Activated CD8-positive, alpha-beta T cell treated with anti-CD3 and anti-CD28 coated beads, Interleukin-2, amount 10 ng/mL, durations not matched to agents 7 days and 5 days (primary cell): ENCODE measurements at places on chromosomes 7 and 10.

DNA sequence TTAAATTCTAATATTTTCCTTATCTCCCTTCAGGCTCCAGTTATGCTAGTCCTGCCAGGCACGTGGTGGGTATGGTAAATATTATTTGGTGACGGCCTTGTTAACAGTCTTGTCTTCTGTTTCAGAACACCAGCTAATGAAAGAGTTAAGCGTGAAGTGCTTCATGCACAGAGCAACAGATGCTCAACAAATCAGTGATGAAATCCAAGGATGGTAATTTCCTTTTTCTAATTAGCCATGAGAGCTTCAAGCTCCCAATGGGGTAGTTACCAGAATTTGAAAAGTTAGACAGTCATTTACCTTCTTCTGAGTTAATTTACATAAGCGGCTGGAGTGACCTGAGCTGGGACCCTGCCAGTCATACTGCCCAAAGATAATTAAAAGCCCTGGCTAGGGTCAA, 1.9 kb upstream of the OTUD1 start:
- DNase-seq, result no peak

GRCh38 chr10:99461230-99461629, 30.8 kb upstream of the GOT1 start:
- no peak for DNase-seq

GRCh38 chr10:75111365-75111906, at the start of gene SAMD8:
SAMD8 (plus strand) TSS chr10:75111656; CDS start chr10:75150529, 38,873 bp downstream.
- peak; percentile 98 for DNase-seq

DNA sequence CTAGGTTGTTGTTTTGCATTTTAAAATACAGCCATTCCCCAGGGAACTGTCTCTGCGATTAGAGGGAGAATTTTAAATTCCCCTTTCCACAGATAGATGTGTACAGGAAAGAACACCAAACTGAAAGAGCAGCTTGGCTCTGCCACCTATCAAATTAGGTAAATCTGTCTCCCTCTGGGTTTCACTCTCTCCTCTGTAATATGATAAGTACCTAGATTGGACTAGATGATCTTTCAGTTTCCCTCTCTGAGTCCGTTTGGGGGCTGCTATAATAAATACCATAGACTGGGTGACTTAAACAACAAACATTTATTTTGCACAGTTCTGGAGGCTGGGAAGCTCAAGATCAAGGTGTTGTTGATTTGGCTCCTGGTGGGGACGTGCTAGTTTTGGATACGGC, 186.0 kb downstream of the KIF20B start:
- DNase-seq, result no peak

DNA sequence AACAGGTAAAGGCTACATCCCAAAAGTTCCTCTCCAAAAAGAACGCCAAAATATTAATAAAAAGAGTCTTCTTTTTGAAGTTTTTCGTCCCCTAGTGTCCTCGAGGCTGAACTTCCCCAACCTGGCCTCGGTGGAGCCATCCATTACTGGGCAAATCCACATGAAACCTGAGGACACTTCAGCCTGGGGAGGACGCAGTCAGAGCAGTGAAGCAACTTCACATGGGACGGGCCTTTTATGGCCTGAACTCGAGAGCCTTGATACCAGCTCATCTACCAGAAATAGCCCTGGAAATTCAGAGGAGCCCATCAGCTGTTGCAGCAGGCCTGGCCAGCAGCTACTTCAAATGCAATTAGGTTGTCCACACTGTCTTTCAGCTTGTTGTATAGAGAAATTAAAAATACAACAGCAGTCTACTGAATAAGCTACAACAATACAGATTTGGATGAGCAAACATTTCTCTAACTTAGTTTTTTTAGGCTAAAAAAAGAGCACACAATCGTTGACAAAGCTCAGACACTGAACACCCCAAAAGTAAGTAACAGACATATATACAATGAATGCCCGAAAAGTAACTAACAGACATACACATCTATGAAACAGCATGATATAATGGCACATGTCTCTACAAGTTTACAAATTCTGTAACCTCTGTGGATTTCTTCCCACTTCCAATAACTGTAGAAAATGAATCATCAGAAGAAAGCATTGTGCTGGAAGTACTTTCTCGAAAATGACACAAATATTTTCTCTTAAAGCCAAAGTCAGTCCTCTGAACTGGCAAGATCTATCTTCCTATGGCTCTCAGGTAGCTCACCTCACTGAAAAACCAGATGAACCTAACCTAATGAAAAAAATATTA, at the start of gene SVIL:
SVIL (minus strand) TSS at position 208 of the 862 bp plus-strand sequence. CDS start 79,913 bp downstream, outside the sequence.
- DNase-seq, result no peak

DNA sequence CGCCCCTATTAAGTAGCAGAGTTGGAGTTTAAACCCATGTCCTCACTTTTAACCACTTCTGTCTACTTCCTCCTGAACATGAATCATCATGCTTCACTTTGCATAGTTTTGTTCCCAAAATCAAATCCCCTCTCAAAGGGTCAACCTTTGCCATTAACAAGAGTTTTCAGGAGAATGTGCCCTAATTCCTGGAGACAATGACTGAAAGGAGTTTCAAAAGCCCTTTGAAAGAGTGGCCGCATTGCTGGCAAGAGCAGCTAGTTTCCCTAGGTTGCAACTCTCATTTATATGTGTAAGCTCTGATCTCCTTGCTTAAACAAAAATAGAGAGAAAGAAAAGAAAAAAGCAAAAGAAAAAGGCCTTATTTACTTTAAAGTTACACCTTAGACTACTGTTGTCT, 9.2 kb downstream of the LGI1 start:
- DNase-seq, result no peak

GRCh38 chr7:102469351-102469971, 4.7 kb downstream of the LRWD1 start:
- DNase-seq, result no peak

- DNase-seq, result no peak
Observed at GRCh38 chr7:128912281-128912680, 1.8 kb upstream of the KCP start.

DNA sequence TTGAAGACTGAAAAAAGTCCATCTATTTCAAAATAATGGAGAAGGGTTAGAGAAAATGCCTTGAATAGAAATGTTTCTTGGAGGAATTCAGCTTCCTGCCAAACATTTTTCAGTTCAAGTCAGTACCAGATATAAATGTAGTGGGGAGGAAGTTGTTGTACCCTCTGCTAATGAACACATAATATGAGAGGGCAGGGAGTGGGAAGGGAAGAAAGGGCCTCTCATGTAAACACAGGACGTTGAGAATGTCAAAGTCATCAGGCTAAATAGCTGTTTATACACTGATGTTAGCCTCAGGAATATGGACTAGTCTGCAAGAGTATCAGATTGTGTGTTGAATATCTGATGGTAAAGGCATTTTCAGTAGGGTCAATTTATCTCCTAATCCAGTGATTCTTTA, 37.0 kb downstream of the GPR37 start:
- DNase-seq, result no peak

GRCh38 chr7:68438016-68438415, 1160.3 kb upstream of the AUTS2 start:
- no peak for DNase-seq

- DNase-seq, result no peak
Observed at GRCh38 chr7:30751696-30752273, at the start of gene INMT. INMT (plus strand) TSS chr7:30752135; CDS start chr7:30752151, 16 bp downstream.

GRCh38 chr7:112362731-112363131, 87.5 kb upstream of the IFRD1 start:
- DNase-seq, result no peak

- DNase-seq, result peak; percentile 83
Observed at GRCh38 chr7:36784991-36785940, 61.0 kb upstream of the AOAH start.

DNA sequence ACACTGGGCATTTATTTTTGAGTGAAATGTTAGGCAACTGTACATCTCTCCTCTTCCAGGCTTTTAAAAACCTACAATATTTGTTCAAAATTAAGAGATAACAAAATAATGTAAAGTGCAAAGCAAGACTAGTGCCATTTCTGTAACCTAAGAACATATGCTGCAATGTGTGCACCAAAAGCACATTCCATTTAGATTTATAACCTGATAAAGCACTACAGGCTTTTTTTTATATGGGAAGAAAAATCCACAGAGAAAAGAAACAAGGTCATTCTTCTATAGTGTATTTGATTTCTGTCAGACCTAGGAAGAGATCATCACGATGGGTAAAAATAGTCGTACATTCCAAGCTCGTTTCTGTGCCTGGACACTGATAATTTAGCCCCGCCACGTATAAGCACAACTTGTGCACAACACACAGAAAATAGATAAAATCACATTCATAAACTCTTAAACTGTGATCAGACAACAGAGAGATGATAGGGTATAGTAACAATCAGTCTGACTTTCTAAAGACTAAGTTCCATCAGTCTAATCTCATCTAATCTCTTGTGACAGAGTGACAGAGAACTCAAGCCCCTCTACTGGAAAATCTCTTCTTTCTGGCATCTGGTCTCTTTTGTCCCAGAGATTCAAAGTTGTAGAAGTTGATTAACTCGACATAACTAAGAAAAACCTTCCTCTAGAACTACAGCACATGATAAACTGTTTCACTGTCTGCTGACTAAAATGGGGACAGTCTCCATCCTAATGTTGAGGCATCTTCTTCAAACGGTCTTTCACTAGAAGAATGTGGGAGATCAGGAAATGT, 6.7 kb downstream of the LAMB1 start:
- no peak for DNase-seq

DNA sequence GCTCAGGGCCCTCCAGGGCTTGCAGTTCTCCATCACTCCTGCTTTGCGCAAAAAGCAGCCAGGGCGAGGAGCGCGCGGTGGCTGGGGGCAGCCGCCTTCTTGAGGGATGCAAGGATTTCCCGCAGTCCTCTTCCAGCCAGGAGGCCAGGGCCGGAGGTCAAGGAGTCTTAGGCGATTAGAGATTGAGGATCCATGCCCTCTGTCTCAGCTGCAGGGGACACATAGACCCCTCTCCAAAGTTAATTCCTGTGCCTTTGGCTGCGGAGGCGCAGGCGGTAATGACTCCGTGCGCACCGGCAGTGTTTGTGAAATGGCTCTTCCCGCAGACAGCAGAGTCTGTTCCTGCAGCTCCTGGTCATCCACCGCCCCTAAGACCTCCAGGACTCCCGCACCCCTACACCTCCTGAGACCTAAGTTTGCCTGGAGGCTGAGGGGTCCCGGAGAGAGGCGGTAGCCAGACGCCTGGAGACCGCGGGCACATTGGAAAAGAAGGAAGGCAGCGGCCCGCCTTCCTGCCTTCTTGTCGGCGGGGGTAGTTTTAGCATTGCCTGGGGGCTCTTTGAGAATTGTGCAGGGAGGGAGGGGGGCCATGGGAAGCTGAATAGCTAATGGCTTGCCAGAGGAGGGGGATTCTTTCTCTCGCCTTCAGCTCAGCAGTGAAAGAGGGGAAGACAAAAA, 3.3 kb upstream of the NEUROG3 start:
- DNase-seq, result no peak

DNA sequence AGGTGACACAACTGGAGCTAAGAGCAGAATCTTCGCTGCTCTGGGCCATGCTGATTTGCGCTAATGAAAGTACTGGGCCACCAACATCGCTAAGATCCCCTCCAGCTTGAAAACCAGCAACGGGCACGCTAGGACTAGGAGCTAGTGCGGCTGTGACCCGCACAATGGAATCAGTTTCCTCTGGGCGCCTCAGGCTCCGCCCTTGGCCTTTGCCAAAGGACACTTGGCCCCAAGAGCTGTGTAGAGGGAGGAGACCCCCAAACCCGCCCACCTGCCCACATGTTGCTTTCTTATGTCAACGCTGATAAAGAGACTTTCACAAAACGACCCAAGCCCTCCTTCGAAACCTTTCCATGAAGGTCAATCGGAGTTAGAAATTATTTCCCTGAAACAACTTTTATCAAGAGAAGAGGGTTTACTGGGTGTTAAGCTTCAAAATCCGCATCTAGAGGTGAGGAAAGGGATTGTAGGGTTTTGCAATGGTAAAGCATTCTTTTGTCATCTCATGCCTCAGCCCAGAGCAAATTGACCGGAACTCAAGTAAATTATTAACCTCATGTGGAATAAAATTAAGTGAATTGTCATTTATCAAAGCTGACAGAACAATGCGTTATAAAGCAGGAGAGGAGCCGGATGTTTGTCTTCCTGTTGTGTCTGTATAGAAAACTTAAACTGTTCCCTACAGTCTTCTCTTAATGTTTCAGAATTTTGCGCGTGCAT, 9.4 kb downstream of the ABCB5 start:
- no peak for DNase-seq

GRCh38 chr10:97163181-97163580, 22.6 kb downstream of the SLIT1 start:
- DNase-seq, result no peak

GRCh38 chr10:5775685-5776084, 37.5 kb downstream of the GDI2 start:
- DNase-seq, result peak; percentile 89

GRCh38 chr10:66782776-66783175, 143.1 kb upstream of the LRRTM3 start:
- no peak for DNase-seq

DNA sequence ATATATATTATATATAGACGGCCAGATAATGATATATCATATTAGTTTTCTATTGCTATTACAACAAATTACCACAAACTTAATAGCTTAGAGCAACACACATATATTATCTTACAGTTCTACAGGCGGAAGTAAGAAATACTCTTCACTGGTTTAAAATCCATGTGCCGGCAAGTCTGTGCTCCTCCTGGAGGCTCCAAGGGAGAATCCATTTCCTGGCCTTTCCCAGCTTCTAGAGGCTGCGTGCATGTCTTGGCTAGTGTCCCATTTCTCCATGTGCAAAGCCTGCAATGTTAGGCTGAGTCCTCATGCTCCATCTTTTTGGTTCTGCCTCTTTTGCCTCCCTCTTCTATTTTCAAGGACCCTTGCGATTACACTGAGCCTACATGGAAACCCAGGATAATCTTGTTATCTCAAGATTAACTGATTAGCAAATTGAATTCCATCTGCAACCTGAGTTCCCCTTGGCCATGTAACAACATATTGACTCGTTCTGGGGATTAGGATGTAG, 23.9 kb upstream of the PNLIPRP3 start:
- DNase-seq, result no peak

- DNase-seq, result no peak
Observed at GRCh38 chr7:103132995-103133688, 15.8 kb downstream of the NAPEPLD start.

DNA sequence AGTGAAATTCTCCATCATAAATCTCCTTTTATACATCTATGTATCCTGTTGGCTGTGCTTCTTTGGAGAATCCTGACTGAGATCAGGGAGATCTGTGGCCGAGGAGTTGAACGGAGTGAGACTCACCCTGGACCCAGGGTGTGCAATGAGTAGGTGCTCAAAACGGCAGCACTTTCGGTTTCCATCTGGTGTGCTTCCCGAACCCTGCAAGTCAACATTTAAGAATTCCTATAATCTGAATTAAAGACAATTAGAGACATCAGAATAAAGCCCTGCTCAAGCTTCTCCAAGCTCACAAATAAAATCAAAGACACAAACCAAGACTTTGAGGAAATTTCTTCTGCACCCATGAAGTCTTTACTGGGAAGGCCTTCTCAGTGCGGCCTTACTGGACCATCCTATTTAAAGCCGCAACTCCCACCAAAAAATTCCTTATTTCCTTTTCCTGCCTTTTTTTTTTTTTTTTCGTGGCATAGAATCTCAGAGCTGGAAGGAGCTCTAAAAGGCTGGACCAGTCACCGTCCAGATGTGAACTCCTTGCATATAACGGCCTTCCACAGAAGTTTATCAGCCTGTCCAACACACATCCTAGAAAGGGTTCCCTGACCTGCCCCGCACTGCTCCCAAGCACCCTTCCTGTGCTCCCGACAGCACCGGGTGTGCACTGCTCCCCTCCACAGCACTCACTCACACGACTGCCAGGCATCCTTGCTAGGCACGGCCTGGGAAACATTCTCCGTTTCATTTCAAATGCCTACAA, 29.7 kb downstream of the GNA12 start:
- no peak for DNase-seq
